T-helper 22 cell (primary cell): ENCODE measurements at places on chromosomes 16 and 17.

DNA sequence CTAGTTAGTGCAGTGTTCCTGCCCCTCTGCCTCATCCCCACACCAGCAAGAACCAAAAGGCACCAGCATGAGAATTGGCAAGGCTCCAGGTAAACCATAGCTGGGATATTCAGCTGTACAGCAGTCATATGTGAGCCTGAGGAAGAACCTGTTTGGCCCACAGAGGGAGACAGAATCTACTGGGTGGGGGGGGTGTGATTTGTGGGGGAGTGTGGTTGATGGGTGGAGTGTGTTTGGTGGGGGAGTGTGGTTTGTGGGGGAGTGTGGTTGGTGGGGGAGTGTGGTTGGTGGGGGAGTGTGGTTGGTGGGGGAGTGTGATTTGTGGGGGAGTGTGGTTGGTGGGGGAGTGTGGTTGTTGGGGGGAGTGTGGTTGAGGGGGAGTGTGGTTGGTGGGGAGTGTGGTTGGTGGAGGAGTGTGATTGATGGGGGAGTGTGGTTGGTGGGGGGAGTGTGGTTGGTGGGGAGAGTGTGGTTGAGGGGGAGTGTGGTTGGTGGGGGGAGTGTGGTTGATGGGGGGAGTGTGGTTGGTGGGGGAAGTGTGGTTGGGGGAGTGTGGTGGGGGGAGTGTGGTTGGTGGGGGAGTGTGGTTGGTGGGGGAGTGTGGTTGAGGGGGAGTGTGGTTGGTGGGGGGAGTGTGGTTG, 19.5 kb downstream of the MINK1 start:
- DNase-seq = peak; percentile 22

- DNase-seq = no peak
These were observed 11.3 kb downstream of the RBL2 start for GRCh38 chr16:53445534-53445933.

DNA sequence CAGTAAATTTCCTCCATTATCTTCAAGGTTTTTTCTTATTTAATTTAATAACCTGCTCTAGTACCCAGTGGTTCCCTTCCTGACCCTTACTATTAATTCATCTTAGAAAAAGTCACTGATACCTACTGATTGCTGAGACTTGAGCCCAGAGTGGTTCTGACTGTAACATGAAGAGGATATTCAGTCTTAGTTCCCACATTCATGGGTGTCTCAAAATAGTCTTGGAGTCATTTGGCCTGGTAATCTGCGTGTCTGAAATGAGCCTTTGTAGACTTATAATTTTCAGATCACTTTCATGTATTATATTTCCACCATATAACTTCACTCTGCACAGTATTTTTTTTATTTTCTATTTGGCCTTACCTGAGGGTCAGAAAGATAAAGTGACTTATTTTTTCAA, 732.0 kb upstream of the KIF2B start:
- DNase-seq = no peak

GRCh38 chr16:71758293-71758760, 33.8 kb upstream of the PHLPP2 start:
- DNase-seq = no peak

- no peak for DNase-seq
These were observed 37.2 kb downstream of the MEAK7 start for GRCh38 chr16:84467256-84467655.

DNA sequence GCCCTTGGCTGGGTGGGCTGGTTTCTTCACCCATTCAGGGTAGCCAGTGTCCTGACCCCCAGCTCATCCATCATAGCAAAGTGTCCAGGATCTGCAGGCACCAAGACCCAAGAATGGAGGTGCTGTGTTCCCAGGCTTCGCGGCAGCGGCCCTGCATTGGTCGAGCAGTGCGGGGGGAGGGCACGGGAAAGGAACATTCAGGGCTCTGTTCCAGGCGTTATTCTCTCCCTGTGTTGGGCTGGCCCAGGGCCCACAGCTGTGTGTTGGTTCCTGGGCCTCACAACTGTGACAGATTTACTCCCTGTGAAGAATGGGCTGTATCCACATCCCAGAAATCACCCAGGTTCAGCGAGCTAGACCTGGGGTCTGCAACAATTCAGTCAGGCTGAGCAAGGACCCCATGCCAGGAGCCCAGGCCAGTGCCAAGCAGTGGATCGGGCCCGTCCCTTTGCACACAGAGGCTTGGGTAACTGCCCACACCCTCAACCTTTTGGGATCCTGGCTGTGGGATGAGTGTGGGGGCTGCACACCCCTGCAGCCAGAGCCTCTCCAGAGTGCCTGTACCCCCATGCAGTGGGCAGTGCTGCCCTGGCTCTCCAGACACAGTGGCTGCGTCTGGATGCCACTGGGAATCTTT, 10.0 kb downstream of the GPT2 start:
- DNase-seq = no peak

DNA sequence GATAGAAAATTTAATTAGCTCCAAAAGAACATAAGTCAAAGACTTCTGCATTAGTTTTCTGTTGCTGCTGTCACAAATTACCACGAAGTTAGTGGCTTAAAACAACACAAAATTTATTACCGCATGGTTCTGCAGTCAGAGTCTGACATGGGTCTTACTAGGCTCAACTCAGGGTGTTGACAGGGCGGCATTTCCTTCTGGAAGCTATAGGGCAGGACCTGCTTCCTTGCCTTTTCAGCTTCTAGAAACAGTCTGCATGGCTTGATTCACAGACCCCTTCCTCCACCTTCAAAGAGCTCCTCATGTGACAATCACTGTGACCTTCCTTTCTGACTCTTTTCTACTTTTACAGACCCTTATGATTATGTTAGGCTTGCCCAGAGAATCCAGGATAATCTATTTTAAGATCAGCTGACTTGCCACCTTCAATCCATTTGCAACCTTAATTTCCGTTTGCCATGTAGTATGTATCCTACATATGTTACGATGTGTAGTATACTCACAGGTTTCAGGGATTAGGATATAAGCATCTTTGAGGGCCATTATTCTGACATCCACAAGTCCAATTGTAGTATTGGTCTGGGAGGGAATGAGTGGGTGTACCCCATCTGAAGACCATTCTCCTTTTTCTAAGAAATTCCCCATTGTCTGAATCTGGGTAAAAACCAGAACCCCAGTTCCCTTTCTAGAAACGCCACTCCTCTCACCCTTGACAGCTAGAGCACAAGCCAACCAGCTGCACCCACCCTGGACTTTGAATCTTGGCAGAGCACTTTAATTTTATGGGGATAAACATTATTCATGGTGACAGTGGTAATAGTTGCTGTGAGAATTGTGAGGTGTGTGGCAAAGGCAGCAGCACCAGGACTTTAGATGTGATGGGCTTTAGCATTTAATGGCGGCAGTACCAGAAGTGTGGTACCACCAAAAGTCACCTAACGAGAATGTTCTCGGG, 265.5 kb downstream of the KCNJ2 start:
- no peak for DNase-seq

- DNase-seq = no peak
These were observed 1.7 kb downstream of the ABCA8 start for GRCh38 chr17:68953340-68953997.

DNA sequence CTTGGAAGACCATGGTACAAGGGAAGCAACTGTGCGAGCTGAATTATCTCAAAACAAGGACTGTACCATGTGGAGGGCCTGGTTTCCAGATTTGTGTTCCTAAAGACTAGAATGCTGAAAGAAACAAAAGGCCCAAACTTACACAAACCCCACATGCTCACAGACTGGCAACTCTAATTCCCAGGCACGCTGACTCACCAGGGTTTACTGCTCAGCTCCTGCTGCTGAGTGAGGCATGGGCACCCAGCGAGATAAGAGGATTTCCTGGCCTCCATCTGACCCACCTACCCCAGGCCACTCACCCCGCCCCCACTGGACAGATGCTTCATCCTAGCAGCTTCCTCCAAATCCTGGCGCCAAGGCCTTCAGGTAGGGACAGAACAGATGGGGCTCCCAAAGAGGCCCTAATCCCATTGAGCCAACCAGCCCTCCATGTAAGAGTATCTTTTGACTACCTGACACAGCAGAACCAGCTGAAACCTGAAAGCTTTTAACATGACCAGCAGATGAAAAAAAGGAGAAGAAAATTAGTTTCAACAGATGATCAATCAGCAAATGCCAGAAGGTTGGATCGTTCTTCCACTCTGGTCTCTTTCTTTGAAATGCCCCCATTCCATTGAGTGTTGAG, 33.9 kb downstream of the DCUN1D3 start:
- DNase-seq = no peak

GRCh38 chr16:87765473-87765775, 362 bp downstream of the KLHDC4 start:
- DNase-seq = peak; percentile 51

DNA sequence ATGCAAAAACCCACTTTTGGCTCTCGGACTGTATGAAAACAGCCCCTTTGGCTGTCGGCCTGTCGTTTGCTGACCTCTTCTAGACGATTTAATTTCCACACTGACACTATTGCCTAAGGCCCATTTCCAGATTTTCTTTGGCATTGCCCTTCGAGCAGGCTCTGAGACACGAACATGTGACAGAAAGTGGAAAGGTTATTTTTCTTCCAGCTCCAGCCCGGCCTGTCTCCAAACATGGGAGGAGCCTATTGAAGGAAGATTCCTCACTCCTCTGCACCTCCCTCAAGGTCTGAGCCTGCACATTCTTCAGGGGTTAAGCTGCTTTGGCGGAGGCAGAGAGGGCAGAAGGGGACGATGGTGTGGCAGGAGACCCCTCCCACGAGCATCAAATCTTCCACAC, 85.9 kb upstream of the FOXF1 start:
- DNase-seq = no peak

- DNase-seq = no peak
These were observed 35.8 kb upstream of the NF1 start for GRCh38 chr17:31058976-31059375.

DNA sequence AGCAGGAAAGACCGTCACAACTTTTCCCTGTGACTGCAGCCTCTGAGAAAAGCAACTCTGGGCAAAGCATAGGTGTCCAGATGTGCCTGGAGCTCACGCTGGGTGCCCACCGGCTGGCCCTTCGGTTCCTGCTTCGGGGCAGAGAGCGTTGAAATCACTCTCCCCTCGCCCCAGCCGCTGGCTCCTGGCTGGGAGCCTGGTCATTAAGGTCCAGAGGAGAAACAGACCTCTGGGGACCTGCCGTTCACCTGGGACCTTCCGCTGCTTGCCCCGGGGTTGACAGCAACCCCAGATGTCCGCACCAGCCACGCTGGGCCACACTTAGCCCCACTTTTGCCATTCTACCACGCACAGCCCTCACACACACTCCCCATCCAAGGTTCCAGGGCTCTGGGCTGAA, 13.1 kb downstream of the MRM3 start:
- DNase-seq = no peak

GRCh38 chr16:51431517-51432241, 280.6 kb upstream of the SALL1 start:
- DNase-seq = no peak

DNA sequence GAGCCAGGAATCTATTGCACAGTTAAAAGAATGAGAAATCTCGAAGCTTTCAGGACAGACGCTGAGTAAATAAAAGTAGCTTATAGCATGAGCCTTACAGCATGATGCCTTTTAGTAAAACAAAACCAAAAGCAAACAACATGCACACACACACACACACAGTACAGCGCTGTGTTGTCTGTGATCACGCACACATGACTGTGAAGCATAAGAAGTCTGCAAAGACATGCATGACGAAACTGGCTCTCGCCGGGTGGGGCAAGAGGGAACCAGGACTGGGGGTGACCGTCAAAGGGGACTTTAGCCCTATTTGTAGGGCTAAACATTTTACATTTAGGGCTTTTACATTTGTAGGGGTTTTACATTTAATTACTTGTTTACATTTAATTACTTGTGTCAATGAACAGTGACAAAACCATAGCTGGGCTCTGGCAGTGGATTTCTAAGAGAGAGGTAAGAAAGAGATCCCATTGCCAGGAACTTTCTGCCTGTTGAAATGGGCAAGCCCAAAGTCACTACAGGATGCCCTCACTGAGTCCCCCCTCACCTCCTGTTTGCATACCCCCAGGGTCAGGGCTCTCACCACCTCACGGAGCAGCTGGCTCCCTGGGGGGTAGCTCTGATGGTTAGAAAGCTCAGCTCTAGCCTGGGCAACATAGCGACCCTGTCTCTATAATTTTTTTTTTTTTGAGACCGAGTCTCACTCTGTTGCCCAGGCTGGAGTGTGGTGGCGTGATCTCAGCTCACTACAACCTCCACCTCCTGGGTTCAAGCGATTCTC, 2.0 kb upstream of the TNFRSF13B start:
- DNase-seq = no peak

DNA sequence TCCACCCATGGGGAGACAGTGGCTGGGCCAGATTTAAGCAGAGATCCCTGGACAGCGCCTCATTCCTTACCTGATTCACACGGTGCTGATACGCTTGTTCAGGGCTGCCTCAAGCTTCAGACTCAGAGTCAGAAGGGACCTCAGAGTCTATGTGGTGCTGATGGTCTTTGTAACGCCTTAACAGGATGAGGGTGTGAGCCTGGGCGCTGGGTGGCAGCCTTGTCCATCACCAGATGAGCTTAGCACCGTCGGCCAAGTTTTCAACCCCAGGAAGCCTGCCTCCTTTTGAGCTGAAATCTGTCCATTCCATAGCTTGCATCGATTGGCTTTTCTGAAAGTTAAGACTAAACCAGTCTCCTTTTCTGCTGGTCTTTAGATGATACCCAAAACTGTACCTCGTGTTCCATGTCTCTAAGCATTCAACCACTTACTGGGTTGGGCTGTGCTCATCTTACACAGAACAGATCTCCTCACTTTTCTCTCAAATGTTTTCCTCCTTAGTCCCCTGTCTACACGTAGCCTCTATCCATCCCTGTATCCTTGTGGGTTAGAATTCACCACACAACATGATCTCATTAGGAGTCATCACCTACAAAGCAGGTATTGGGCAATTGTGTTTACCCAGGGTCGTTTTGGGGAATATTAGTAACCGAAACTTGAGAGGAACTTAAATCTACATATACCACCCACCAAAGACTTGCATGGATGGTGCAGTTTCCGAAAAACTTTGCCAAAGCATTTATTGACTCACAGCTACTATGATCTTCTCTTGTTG, 573.4 kb downstream of the CDH13 start:
- DNase-seq = no peak

DNA sequence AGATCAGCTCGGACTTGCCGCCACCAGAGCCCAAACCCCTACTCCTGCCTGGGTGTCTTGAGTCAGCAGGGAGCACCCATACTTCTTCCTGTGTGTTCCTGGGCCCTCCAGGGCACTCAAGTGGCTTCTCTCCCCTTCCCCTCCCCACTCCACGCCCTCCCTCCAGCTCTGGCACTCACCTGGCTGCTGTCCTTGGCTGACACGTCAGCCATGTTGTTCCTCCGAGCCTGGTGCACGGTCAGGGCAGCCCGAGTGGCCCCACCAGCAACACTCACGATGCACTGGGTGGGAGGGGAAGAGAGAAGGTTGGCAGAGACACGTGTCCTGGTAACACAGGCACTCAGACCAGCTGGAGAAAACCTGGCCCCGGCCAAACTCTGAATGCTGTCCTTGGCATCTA, 11.5 kb downstream of the RUSF1 start:
- no peak for DNase-seq

GRCh38 chr16:66020642-66021041, 345.8 kb upstream of the CDH5 start:
- no peak for DNase-seq

DNA sequence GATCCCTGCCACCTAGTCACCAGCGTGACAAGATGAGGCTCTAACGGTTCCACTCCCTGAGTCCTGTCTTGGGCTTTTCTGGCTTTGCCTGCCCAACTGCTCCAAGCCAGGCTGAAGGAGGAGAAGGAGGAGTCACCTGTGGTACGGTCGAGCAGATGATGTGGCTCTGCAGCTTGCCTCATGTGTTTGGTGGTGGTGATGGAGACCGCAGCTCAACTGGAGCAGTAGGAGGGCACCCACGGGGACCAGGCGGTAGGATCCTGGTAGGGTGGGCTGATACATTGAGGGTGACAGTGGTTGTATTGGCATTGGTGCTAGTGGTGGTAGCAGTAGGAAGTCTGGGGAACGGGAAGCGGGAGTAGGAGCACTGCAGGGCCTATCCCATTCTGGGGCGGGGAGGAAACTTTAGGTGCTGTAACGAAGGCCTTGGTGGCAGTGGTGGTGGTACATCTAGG, 202.8 kb upstream of the WSB1 start:
- no peak for DNase-seq
